Smooth muscle cell of the umbilical artery (primary cell): ENCODE measurements at places on chromosomes 1 and 21. TPM values are rescaled to one million over a fixed set of nuclear protein-coding genes. Genes with fewer than 3 reads are reported as not detected.

The MCOLN3 gene
- under 0.01 TPM in 1 of 2 replicates, not detected in the other for total RNA-seq

The OR2T29 gene
- not detected in 2 replicates for total RNA-seq

The UQCRHL gene
- 1.0 and 2.1 TPM in 2 replicates for total RNA-seq

The TRIM58 gene
- total RNA-seq, result 0.05 TPM in 1 of 2 replicates, not detected in the other

The DMBX1 gene
- not detected in 2 replicates for total RNA-seq

The STUM gene
- not detected in 2 replicates for total RNA-seq

The CELA3A gene
- total RNA-seq, result not detected in 2 replicates

The SPRR2G gene
- total RNA-seq, result not detected in 2 replicates

The GPBP1L1 gene
- 84.0 and 106 TPM in 2 replicates for total RNA-seq
